ENCODE measurements at places on chromosomes 1 and 21. TPM values are rescaled to one million over a fixed set of nuclear protein-coding genes. Genes with fewer than 3 reads are reported as not detected.

GRCh38 chr1:244965185-244966030 is 101.1 kb upstream of the HNRNPU start:
- no peak for DNase-seq

DNA sequence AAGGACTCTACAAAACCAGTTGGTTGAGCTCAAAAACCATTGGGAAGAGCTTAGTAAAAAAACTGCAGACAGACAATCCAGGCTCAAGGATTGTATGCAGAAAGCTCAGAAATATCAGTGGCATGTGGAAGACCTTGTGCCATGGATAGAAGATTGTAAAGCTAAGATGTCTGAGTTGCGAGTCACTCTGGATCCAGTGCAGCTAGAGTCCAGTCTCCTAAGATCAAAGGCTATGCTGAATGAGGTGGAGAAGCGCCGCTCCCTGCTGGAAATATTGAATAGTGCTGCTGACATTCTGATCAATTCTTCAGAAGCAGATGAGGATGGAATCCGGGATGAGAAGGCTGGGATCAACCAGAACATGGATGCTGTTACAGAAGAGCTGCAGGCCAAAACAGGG is 104.0 kb upstream of the BMP8A start:
- DNase-seq, result peak; percentile 80

DNA sequence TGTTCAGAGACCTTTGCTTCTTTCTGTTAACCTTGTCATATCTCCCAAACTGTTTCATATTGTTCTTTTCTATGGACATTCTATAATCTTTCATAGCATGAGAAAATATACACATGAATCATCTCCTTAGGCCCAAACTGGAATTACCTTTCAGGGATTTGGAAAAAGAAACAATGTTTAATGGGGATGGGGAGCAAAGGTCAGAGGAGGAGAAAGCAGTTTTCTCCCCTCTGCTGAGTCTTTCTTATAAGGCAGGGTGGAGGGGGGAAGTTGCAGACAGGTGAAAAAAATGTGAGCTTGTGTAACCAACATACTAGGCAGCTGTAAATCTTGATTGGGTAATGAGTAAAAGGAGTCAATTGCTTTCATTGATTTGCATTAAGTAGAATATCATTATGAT is 164.1 kb downstream of the BRINP2 start:
- DNase-seq, result no peak

DNA sequence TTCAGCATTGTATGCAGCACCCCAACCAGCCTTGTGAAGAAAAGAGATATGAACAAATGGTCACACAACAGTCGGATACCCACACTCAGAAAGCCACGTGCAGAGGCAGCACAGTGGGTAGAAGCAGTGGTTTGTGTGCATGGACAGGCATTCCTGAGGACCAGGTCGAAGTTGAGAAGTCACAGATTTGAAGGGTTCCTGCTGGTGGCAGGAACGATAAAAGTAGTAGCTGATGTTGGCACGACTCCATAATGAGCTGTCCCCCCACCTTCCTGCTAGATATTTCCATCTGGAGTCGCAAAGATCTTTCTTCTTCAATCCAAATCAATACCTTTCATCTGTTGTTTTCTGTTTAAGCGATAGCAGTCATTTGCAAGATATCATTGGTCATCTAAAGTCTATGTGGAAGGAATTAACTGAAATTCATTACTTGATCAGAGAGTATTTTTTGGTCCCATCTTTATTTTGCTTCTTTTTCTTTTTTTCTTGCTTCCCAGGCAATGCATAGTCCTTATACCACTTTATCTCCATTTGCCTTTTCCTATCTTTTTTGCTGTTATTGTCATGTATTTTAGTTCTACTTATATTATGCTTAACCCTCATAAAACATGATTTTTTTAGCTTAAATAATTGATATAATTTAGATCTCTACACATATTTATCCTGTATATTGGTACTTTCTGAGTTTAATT is 176.4 kb downstream of the DHRS3 start:
- DNase-seq, result no peak

DNA sequence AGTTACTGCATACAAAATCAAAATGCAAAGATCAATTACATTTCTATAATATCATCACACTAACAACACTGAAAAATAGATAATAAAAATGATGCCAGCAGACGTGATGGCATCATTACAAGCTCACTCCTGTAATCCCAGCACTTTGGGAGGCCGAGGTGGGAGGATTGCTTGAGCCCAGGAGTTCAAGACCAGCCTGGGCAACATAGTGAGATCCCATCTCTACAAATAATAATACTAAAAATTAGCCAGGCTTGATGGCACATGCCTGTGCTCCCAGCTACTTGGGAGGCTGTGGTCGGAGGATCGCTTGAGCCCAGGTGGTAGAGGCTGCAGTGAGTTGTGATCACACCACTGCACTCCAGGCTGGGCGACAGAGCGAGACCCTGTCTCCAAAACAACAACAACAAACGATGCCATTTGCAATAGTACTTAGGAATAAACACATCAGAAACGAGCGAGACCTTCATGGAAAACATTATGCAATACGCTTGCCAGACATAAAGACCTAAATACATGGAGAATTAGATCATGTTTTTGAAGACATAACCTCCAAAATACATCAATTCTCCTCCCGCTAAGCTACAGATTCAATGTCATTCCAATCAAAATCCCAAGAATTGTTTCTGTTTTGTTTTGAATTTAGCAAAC is 86.6 kb upstream of the ERRFI1 start:
- DNase-seq, result peak; percentile 35

DNA sequence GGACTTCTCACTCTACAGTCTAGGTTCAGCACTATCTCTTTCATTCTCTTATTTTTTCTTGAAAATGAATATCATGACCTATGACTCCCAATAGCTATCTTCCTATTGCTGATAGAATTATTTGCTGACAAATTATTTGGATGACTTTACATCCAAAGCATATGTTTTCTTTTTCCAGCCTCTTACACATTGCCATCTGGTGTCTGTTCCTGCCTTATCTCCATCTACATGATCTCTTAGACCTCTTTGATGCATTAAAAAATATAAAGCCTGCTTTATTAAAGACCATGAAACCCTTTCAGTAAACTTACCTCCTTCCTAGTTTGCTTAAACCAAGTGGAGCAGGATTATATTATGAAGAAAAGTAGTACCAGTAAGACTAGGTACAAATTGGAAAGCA is 700.9 kb upstream of the CXADR start:
- no peak for DNase-seq

DNA sequence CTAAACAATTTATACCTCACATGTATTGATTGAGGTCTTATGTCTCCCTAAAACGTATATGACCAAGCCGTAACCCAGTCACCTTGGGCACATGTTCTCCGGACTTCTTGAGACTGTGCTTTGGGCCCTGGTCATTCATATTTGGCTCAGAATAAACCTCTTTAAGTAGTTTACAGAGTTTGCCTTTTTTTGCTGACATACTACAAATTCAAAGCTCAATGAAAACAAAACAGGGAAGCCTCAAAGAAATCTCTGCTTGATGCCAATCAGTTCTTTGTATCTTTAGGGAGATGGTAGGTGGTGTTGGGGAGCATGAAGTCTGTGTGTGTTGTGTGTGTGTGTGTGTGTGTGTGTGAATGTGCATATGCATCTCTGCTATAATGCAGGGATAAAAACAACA is 247.0 kb downstream of the KCNJ6 start:
- no peak for DNase-seq

GRCh38 chr1:39213511-39214002 is 9.1 kb downstream of the MACF1 start:
- peak; percentile 89 for DNase-seq

GRCh38 chr1:92854101-92854785 is 22.4 kb downstream of the RPL5 start:
- no peak for DNase-seq

GRCh38 chr1:169072945-169073725 is 33.4 kb upstream of the ATP1B1 start:
- DNase-seq, result no peak

- DNase-seq, result peak; percentile 46
These were observed 7.1 kb upstream of the SSBP3 start for GRCh38 chr1:54413295-54413694.

- DNase-seq, result no peak
These were observed 6.3 kb upstream of the CAMSAP2 start for GRCh38 chr1:200732438-200732837.

DNA sequence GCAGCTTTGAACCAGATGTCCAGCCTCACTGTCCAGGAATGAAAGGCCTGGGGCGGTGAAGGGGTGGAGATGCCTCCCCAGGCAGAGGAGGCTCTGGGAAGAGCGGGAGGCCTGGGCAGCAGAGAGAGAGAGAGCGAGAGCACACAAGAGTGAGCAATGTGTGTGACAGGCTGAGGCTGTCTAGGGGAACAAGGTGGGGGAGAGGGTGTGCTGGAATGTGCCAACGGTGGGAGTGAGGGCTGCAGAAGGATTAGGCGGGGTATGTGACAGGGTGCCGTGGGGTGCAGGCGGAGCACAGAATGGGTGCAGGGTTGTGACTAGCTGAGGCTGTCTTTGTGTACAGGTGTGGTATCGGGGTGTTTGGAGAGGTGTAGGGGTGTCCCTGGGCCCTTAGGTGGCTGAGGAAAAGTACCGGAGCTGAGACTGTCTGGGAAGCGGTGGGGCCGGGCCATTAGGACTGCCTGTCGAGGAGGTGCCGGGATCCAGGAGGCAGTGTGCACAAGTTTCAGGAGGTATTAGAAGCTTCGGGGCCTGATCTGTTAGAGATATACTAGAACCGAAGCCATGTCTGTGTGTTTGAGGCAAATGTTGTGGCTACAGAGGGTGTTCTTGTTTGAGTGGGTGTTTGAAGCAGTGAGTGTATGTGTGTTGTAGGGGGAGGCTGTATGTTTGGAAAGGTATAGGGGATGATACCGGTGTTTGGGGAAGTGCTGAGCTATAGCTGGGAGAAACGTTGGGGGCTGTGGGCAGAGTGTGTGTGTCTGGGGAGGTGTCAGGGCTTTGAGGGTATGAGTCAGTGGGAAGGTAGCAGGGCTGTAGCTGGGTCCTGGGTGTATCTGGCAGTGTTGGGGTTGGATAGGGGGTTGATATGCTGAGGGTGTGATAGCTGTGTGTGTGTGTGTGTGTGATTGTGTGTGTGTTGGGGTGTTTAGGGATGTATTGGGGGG is 9.1 kb downstream of the AHDC1 start:
- peak; percentile 71 for DNase-seq

DNA sequence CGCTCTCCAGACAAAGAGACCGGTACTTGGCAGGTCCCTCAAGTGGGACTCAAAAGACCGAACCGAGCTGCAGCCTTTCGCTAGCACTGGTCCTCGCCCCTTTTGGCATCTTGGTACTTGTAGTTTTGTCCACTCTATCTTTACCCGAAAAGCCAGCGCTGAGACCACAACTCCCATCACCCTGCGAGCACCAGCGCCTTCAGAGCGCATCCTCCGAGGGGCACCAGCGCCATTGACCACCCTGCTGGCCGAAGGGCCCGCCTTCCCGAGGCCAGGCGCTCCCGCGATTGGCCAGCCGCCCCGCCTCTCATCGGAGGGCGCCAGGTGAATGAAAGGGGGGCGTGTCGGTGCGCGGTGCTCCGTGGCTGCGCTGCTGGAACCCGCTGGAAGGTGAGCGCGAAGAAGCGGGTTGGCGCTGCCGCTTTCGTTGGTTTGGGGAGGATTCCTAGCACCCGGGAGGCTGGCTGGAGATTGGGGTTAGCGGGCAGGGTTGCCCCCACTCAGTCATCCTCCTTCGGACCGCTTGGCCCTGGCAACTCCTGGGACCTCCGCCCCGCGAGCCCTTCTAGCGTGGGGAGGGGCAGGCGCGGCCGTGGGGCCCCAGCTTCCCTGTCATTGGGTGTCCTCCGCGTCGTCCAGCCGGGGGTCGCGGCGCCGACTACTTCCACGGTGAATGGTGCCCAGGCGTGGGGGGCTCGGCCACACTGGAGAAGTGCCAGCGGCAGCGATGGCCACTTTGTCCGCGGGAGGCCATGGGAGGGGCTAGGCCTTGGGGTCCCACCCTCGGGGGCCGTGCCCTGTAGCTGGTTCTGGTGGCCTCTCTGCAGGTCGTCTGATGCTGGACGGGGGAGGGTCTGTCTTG is at the start of gene ZBTB8B:
ZBTB8B (plus strand) TSS at position 357 of the 862 bp plus-strand sequence. CDS start 5,553 bp downstream, outside the sequence.
- DNase-seq, result peak; percentile 68

CELA2A gene
- not detected for total RNA-seq

CD84 gene
- not detected for total RNA-seq

TENT5C gene
- 6.2 TPM for total RNA-seq

BCL2L15 gene
- under 0.01 TPM for total RNA-seq

FAM229A gene
- total RNA-seq, result 0.99 TPM

NVL gene
- 27.6 TPM for total RNA-seq

CLEC20A gene
- total RNA-seq, result not detected

Data from fibroblast of lung (primary cell).